Left lung (tissue), 14 donors: ENCODE measurements at places on chromosomes 1 and 21. TPM values are rescaled to one million over a fixed set of nuclear protein-coding genes. Genes with fewer than 3 reads are reported as not detected.

- no peak for DNase-seq
These were observed 18.3 kb downstream of the YBEY start for GRCh38 chr21:46304437-46304836.

- no peak for DNase-seq
These were observed 203.7 kb downstream of the PLA2G4A start for GRCh38 chr1:187032316-187032981.

GRCh38 chr1:59502009-59502691 is 205.3 kb downstream of the FGGY start:
- DNase-seq, result no peak

- no peak for DNase-seq
These were observed 46.8 kb downstream of the PTPRU start for GRCh38 chr1:29282924-29283803.

DNA sequence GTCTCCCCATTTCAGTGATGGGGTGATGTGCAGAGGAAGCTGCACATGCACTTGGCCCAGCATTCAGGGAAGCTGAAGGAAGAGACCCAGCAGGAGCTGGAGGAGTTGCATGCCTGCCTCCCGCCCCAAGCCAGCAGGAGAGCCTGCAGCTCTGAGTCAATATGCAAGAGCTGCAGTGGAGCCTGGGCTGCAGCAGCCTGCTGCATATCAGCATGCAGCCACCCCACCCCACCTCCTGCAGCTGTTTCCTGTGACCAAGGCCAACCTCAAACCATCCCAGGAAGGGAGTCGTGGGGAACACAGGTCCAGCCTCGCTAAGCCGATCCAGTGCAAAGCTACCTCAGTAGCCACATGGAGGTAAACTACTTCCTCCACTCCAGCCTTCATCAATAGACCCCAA is 18.9 kb downstream of the AGT start:
- DNase-seq, result no peak

- no peak for DNase-seq
These were observed 966 bp downstream of the TFB2M start for GRCh38 chr1:246564839-246565750.

The LSS gene
- 80.7 TPM for total RNA-seq
